Fibroblast of lung (primary cell): ENCODE measurements at places on chromosomes 11 and 22. TPM values are rescaled to one million over a fixed set of nuclear protein-coding genes. Genes with fewer than 3 reads are reported as not detected.

Gene DRD4
- 0.17 TPM in 1 of 2 replicates, not detected in the other for total RNA-seq

DNA sequence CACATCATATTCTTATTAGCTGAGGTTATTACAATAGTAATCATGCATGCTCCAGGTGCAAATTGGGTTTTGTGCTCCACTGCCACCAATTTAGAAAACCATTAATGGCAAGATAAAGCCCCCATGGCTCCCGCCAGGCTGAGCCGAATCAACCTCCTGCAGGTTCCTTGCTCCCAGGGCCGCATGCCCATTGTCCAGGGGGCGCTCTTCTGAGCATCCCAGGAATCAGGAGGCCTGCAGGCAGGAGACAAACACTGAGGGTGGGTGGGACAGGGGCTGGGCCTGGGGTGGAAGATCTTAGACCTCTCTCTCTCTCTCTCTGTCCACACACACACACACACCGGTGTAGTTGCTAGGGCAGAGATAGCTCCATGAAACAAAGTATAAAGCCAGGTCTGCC lies 57.4 kb downstream of the BUD13 start:
- no peak overlapping the region for H3K27ac ChIP-seq
- no peaks in the 10 kb centered on the region for H3K36me3 ChIP-seq
- no peak for DNase-seq

Gene RIC3
- total RNA-seq: not detected in 2 replicates

Gene KRTAP5-11
- not detected in 2 replicates for total RNA-seq

Gene SLC22A8
- not detected in 2 replicates for total RNA-seq

- no peaks in the 10 kb centered on the region for H3K36me3 ChIP-seq
- no peak overlapping the region for H3K4me3 ChIP-seq
- H3K4me1 ChIP-seq: no peaks in the 10 kb centered on the region
- no peaks in the 10 kb centered on the region for H3K27me3 ChIP-seq
- no peak for DNase-seq
These were observed 208.7 kb downstream of the DSCAML1 start for GRCh38 chr11:117588166-117588810.

Gene TP53AIP1
- total RNA-seq: not detected in 2 replicates

GRCh38 chr22:38828191-38828590 lies 15.6 kb downstream of the NPTXR start:
- H3K4me1 ChIP-seq: no peaks in the 10 kb centered on the region
- H3K36me3 ChIP-seq: no peaks in the 10 kb centered on the region
- H3K27ac ChIP-seq: no peak overlapping the region
- H3K27me3 ChIP-seq: no peaks in the 10 kb centered on the region

GRCh38 chr11:34507610-34508009 lies 6.0 kb downstream of the ELF5 start:
- no peaks in the 10 kb centered on the region for H3K4me1 ChIP-seq
- DNase-seq: no peak
- no peak overlapping the region for H3K4me3 ChIP-seq

Gene OR52K2
- total RNA-seq: not detected in 2 replicates

GRCh38 chr22:19626666-19627065 lies 87.6 kb upstream of the SEPTIN5 start:
- H3K27me3 ChIP-seq: peaks cover 13% of the 10 kb centered on the region
- H3K36me3 ChIP-seq: no peaks in the 10 kb centered on the region
- DNase-seq: no peak
- no peaks in the 10 kb centered on the region for H3K4me1 ChIP-seq
- no peak overlapping the region for H3K4me3 ChIP-seq
- H3K27ac ChIP-seq: no peak overlapping the region

DNA sequence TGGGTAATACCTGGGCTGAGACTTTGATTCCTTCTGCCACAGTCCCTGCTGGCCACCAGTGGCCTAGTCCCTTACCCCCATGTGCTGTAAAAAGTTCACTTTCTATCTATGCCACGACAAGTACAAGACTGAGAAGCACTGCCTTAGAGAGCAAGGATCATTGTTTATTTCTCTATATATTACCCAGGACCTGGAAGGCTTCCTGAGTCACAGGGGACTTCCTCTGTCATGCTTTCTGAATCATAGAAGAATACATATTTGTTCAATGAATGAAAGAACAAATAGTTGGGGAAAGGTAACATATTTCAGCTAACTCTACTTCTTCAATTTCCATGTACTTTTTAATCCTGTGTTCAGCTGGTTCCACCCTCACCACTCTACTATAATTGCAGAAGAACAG lies 5.5 kb upstream of the SYT9 start:
- H3K27ac ChIP-seq: no peak overlapping the region
- no peaks in the 10 kb centered on the region for H3K36me3 ChIP-seq
- DNase-seq: no peak
- no peaks in the 10 kb centered on the region for H3K27me3 ChIP-seq

DNA sequence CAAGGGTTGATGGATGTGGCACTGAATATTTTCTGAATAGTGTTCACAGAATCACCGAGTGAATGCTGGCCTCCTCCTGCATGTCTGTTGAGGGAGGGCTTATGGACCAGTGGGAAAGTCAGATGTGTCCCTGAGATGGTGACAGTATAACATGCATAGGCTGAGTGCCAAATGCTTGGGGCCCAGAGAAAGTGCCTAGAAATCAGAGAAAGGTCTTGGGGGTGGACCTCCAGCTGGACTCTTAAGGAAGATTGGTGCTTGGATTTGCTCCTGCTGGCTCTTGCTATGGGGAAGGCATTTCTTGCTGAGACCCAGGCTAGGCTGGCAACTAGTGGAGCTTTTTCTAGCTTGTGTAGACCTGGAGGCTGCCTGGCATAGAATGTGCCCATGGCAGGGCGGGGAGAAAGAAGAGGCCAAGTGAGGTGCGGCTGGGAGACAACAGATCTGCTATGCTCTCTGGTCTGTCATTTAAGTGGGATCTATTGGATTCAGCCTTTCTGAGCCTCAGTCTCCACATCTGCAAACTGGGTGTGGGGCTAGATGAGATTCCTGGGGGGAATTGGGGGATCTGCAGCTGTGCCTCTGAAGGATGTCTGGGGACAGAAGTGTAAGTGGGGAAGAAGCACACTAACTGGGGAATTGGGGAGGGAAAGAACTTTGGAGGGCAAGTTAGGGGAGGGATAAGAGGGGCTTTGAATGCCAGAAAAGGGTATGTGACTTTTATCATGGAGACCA lies 27.4 kb downstream of the ZNRF3 start:
- H3K4me1 ChIP-seq: peaks cover 13% of the 10 kb centered on the region
- H3K27ac ChIP-seq: no peak overlapping the region
- no peaks in the 10 kb centered on the region for H3K27me3 ChIP-seq
- no peak for DNase-seq

DNA sequence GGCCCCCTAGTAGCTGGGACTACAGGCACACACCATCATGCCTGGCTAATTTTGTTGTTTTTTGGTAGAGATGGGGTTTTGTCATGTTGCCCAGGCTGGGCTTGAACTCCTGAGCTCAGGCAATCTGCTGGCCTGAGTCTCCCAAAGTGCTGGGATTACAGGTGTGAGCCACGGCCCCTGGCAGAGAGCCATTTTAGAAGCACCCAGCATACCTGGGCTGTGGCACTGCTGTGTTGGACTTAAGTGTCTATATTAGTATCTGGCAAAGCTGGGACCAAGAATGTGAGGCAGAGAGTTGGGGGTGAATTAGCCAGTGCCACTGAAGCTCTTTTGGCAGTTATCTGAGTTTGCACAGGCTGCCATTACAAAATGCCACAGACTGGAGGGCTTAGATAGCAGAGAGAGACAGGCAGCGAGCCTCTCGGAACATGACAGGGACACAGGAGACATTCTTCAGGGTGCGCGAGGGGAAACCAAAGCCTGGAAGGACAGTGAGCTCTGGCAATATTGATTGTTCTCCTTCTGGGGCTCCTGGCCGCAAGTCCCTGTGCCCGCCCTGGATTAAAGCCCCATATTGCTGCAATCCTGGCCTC lies 87.7 kb upstream of the ALX4 start:
- H3K36me3 ChIP-seq: no peaks in the 10 kb centered on the region
- DNase-seq: no peak
- H3K27ac ChIP-seq: no peak overlapping the region

DNA sequence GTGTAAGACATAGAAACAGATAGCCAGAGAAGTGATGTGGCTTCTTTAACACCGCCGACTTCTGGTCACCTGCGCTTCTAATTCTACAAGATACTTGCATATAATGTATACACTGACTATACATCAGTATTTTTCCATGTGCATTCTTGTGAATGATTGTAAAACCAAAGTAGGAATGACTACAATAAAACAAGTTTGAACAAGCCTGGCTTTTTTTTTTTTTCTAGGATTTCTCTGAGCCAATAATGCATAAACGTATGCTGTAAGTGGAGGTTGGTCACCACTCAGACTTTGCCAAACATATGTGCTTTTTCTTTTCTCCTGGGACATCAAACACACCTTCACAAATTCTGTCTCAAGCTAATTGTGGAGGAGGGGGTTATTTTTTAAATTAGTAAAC lies 237.8 kb upstream of the KIRREL3 start:
- no peaks in the 10 kb centered on the region for H3K36me3 ChIP-seq
- no peaks in the 10 kb centered on the region for H3K4me1 ChIP-seq
- no peak for DNase-seq
- no peaks in the 10 kb centered on the region for H3K27me3 ChIP-seq
- no peak overlapping the region for H3K27ac ChIP-seq

DNA sequence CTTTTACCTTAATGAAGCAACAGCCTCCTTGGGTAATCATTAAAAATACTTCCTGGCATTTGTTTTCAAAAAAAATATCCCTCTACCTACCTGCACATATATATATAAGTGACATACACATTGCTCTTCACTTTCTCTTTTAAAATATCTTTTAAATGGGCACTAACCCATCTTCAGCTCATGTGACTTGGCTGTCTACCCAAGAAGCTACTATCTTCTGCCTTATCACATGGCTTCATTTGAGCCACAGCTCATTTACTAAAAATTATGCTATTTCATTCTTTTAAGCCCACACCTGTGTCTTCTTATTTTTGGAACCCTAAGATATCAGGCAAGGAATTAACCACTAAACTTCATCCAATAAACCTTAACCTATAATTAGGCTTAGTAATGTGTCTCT lies 37.0 kb upstream of the SOX6 start:
- no peaks in the 10 kb centered on the region for H3K4me1 ChIP-seq
- no peak overlapping the region for H3K4me3 ChIP-seq
- H3K27me3 ChIP-seq: no peaks in the 10 kb centered on the region
- H3K36me3 ChIP-seq: no peaks in the 10 kb centered on the region
- DNase-seq: no peak

Gene RBFOX2
- total RNA-seq: 127 and 173 TPM in 2 replicates
